ENCODE measurements at places on chromosomes 7 and 10.
A peak's percentile ranks its signal among the peaks of the same experiment; 100 is the strongest.

DNA sequence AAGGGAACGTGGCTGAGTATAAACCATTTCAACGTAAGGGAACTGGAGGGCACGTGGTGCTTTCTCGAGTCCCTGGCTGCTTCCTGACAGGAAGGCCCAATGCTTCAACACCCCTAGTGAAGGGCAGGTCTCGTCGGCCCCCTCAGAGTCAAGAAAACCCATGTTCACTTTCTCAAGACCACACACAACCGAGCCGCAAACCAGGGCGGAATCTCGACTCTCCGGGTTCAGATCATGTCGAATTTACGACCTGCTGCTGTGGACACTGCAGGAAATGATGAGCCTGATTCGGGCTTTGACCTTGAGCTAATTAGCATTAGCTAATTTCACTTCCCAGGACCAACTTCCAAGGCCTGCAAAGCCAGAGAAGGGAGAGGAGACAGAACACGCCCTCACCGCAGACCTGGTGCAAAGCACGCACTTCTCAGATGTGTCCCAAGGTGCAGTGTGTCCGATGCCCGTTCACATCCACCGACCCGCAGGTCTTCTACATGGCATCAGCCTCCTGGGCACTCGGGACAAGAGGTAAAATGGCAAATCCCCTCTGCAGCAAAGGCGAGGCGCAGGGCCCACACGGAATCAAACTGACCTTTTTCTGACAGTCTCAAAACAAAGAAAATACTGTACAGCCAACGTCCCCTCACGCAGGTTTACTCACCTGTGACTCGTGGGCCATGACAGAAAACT, 94.7 kb downstream of the DIP2C start:
- no peak for DNase-seq

GRCh38 chr10:130423455-130424305, 287.5 kb downstream of the GLRX3 start:
- no peak for DNase-seq

GRCh38 chr7:101614939-101615302, 14.2 kb downstream of the MYL10 start:
- peak; percentile 55 for DNase-seq

- DNase-seq: peak; percentile 54
Observed at GRCh38 chr7:106178593-106179134, 66.6 kb upstream of the SYPL1 start.

- DNase-seq: no peak
Observed at GRCh38 chr7:132508724-132509353, 67.4 kb downstream of the PLXNA4 start.

DNA sequence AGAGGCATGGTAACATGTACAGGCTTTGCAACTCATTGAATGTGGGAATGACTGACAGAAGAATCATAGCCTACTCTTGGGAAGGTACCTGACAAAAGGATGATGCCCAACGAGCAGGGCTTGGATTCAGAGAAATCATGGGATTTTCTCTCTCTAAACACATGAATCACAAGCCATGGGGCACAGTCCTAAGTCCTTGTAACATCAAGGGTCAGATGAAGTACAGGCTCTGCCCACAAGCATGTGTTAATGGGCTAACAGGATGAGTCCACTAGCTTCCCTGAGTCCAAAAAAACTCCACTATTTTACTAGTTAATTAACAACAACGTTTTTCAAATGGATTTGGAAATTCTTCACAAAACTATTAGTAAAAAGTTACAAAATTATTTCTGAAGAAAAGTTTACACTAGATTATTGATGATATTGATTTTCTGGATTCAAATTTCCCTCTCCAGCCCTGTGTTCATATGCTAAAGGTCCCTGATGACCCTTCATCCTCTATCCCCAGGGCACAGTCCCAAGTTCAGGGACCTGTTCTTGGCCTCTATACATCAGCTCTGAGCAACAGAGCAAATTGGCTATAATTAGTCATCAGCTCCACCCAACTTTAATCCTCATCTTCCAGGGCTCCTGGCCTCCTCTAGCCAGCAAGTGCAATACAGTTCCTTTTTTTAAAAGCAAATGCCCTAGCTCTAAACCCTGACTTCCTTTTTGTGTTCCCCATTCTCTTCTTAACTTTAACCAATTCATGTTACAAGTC, 99.8 kb downstream of the GSAP start:
- DNase-seq: peak; percentile 25

GRCh38 chr7:43193893-43194292, 81.4 kb downstream of the HECW1 start:
- no peak for DNase-seq

DNA sequence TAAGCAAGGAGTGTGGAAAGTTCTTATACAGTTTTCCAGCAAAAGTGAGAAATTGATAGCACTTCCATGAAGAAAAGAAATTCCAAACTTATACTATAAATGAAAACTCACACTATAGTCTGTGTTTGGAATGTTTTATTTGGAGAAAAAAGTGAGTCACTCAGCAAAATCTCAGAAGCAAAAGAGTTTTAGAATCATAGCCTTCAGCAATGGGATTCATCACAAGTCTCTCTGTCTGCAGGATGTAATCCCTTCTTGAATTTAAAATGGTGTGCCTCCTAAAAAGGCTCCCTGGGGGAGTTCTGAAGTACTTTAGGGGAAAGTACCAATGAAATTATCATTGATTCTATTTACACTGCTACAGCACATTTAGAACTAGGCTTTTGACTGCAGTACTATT, 756.4 kb downstream of the XPNPEP1 start:
- DNase-seq: peak; percentile 3

GRCh38 chr7:139820089-139820488, 9.0 kb upstream of the TBXAS1 start:
- no peak for DNase-seq

- DNase-seq: no peak
Observed at GRCh38 chr10:416091-416515, 273.4 kb downstream of the DIP2C start.

- no peak for DNase-seq
Observed at GRCh38 chr7:1219498-1219897, 13.2 kb upstream of the UNCX start.

DNA sequence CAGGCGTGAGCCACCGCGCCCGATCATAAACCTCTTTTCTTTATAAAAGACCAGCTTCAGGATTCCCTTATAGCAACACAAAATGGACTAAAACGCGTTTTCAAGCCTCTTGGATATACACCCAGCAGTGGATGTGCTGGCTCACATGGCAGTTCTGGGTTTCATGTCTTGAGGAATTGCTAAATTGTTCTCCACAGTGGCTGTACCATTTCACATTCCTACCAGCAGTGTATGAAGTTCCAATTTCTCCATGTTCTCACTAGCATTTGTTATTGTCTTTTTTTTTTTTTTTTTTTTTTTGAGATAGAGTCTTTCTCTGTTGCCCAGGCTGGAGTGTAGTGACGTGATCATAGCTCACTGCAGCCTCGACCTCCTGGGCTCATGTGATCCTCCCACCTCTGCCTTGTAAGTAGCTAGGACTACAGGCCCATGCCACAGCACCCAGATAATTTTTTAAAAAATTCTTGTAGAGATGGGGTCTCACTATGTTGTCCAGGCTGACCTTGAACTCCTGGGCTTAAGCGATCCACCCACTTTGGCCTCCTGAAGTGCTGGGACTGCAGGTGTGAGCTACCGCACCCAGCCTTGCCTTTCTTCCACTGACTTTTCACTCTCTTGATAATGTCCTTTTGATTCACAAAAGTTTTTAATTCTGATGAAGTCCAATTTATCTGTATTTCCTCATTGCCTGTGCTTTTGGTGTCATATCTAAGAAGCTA, 17.4 kb downstream of the TECPR1 start:
- DNase-seq: peak; percentile 25

DNA sequence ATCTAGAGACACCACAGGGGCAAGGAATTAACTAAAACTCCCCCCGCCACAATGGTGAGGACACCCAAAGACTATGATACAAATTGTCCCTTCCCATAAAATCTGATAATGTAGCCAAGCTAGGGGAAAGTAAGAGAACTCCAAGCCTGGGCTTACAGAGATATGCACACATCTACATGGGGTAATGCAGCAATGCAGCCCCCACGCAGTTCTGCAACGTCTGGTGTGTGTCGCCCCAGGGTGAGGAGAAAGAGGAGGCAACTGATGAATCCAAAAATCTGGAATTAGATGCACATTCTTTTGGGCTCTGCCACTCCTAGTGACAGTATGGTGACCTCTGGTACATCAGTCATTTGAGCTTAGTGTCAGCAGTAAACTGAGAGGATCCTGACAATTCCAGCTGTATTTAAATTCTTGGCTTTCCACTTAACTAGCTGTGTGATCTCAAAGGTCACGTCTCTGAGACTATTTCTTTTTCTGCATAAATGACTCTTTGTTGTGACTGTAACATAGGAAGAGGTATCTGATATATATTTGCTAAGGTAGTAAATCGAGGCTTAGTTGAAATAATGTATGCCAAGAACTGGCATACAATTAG, 51.5 kb downstream of the PIP4K2A start:
- DNase-seq: no peak

GRCh38 chr10:72610466-72610865, 15.4 kb downstream of the MICU1 start:
- DNase-seq: no peak

GRCh38 chr7:129401967-129402860, 32.0 kb upstream of the STRIP2 start:
- DNase-seq: no peak

- DNase-seq: peak; percentile 91
Observed at GRCh38 chr7:46391231-46392201, 470.4 kb upstream of the IGFBP3 start.

GRCh38 chr7:96663457-96663856, 46.2 kb downstream of the SEM1 start:
- DNase-seq: no peak

DNA sequence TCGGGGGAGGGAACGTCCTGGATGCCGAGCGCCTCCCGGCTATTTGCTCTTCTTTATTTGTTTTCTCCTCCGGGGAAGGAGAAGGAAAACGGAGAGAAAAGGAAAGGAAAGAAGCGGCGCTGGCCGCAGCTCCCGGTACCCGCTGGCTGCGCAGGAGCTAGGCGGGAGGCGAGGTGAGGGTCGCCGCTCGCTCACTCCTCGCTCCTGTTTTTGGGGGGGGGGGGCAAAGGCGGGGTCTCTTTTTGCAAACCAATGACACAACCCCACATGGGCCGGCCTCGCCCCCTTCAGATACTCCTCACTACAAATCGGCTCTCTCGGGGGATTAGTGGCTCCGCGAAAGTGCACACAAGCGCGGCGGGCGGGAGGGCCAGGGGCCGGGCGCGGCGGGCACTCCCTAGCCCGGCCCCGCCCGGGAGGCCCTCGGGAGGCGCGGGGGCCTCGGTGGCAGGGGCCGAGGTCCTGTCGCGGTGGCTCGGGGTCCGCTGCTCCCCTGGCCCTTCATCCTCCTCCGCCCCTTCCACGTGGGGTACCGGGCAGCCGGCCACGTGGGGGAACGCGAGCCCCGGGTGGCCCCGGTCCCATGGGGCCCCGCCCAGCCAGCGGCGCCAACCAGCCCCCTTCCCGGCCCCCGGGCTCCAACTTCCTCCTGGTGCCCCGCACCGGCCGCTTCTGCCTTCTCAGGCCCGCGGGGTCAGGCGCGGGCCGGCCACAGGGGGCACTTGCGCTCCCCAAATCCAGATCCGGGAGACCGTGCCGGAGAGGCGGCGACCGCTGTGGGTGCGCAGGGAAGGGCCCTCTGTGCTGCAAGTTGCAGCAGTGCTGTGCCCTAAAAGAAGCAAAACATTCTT, 718 bp upstream of the CTBP2 start:
- peak; percentile 79 for DNase-seq

DNA sequence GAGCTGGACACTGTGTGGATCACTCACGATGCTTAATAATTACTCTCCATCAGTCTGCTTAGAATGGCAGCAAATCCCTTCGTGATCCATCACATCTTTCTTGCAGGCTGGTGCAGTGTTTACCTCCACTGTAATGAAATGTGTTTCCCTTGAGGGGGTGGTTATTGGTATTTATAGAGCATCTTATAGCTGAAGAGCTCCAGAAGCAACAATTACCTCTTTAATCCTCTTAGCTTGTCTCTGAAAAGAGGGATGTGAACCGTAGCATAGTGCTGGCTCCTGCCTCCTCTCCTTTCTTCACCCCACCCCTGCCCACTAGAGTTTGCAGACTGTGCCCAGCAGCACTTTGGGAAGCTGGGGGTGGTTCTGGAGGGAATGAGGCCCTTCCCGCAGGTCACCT, 132.6 kb downstream of the CAMK1D start:
- DNase-seq: no peak

- DNase-seq: peak; percentile 81
Observed at GRCh38 chr7:149495785-149496641, 1.6 kb downstream of the ZNF746 start.

DNA sequence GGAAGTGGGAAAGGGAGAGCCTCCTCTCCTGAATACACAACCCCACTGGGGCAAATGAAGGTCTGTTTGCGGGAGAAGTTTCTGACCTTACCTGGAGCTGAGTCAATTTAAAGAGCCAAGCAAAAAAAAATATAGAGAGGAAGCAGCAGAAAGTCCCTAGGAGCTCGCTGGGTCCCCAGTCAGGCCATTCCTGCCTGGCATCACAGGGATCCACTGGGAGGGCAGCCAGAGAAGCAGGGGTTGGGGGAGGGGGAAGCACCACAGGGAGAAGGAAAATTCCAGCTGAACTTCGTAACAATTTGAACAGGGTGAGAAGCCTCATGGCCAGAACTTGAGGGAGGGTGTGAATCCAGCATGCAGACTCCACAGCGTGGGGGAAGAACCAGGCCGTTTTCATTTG, 298.7 kb downstream of the LRRTM3 start:
- no peak for DNase-seq

- DNase-seq: peak; percentile 92
Observed at GRCh38 chr10:369684-370448, 234.6 kb downstream of the ZMYND11 start.

- DNase-seq: peak; percentile 64
Observed at GRCh38 chr7:25260862-25261494, 32.7 kb upstream of the NPVF start.

DNA sequence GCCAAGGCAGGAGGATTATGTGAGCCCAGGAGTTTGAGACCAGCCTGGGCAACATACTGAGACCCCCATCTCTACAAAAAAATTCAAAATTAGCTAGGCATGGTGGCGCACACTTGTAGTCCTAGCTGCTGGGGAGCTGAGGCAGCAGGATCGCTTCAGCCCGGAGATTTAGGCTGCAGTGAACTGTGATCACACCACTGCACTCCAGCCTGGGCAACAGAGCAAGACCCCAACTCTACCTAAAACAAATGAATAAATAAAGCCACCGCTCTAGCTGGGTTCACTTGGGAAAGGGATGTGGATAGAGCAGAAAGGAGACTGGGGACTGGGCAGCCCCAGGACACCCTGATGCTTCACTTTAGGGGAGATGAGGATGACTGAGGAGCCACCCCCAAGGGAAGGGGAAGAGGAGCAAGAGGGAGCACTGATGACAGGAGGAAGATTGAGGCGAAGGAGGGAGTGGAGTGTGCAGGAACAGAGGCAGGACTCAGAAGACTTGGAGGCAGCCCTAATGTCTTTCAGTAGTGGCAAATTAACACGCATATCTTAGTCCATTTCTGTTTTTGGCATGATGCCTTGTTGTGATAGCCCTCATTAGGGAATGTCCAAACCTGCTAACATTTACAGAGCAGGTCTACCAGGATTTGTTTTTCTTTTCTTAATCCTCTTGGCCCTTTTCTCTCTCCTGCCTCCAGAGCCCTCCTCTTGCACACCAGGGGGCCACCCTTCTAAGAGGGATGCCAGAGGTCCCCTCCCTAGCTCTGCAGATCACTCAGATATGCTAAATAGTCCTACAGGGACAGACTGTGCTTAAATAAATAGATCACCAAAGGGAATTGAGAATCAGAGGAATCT, 88.3 kb downstream of the C10orf105 start:
- no peak for DNase-seq

All from AG10803 (cell line).